Fibroblast of skin of right biceps (primary cell): ENCODE measurements at places on chromosomes 5 and 9.

DNA sequence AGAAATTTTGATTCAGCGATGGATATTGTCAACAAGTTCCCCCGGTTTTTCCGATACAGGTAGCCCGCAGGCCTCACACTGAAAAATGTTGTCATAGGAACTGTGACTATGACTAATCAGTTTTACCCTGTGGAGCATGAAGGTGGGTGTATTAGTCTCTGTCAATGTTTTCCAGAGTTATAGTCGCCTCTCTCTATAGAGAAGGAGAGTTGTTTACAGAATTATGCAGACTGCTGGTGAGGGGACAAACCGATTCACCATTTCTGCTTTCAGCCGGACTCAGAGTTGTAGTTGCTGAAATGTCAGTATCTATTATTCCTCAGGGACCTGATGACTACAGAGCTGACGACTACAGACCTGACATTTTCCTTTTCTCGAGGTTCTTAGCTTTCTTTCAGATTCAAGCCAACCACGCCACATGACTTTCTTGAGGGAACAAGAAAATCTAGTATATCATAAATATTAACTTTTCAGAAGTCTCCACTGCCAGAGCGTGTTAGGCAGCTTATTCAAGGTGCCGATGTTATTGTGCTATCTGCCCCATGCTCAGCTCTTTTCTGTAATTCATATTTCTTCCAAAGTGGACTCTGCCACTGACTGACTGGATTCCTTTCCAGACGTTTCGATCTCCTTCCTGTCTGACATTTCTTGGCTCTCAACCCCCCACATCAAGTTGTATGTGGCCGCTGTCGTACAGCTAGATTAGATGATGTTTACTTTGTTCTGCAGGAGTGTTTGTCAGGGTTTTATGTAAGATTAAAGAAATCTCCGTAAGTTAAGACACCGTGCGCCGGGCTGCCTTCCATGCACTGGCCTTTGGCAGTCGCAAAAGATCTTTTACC, 178.1 kb downstream of the FGF1 start:
- no peak for DNase-seq

GRCh38 chr9:33225319-33226147, 14.4 kb upstream of the SPINK4 start:
- peak; percentile 78 for DNase-seq

- no peak for DNase-seq
These were observed 90.3 kb upstream of the ACO1 start for GRCh38 chr9:32294106-32294505.

DNA sequence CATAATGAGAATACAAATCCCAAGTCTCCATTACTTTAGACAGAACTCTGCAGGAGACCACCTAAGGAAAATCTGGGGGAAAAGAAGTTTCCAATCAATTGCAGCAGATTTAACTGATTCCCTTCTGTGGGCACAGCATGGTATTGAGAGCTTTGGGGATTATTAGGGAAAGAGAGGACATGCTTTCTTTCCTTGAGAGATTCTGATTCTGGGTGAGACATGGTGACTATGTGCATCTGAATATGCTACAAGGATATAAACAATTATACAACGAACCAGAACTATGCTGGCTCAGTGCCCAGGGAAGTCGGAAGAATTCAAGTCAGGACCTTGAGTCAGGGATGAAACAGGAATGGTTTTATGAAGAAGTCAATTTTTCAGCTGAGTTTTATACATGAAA, 183.7 kb downstream of the PDE4D start:
- DNase-seq = peak; percentile 88

GRCh38 chr5:181131514-181131913, 545 bp upstream of the OR2V1 start:
- no peak for DNase-seq

- DNase-seq = peak; percentile 12
These were observed 36.1 kb upstream of the KIF4B start for GRCh38 chr5:154977409-154977808.

- DNase-seq = no peak
These were observed 63.2 kb upstream of the CTXN3 start for GRCh38 chr5:127585661-127586060.

DNA sequence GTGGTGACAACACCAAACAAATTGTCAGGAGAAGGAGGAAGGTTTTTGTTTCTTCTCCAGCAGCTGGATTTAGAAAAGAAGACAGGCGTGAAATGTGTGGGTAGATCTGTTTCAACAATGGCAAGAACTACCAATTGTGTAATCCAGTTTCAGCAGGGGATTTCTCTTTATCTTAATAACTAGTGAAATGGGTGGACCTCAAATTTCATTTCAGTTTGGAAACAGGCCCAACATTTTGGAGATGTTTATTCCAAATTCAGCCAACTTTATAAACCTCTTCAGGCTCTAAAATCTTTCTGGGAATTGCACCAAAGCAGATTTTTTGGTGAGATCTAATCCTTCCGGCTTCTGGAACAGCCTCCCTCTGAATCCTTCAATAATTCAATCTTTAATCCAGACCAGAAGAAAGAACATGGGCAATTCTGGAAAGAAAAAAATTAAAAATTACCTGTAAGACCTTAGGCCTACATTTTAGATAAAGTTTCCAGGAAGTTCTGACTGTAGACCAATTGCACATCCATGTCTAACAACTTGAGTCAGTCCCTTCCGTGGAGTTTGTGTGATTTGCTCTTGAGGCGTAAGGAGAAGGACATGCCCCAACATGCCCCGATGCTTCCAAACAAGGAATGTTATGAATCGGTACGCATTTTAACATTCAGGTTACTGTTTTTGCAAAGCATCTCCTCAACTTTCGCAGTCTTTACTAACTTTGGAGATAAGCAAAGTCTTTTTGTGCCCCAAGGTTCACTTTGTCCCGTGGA, 423.6 kb downstream of the IRX1 start:
- no peak for DNase-seq

DNA sequence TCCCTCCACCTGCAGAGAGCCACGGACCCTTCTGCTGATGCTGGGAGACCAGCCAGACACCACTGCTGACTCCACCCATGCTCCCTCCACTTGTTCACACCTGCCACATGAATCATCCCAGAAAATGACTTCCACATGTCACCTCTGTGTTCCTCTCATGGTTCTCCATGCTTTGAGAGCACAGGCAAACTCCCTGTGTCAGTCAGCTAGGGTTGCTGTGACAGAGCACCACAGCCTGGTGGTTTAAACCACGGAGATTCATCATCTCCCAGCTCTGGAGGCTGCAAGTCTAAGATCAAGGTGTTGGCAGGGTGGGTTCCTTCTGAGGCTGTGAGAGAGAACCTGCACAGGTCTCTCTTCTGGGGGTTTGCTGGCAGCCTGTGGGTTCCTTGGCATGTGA, 381.4 kb downstream of the GADD45G start:
- no peak for DNase-seq

DNA sequence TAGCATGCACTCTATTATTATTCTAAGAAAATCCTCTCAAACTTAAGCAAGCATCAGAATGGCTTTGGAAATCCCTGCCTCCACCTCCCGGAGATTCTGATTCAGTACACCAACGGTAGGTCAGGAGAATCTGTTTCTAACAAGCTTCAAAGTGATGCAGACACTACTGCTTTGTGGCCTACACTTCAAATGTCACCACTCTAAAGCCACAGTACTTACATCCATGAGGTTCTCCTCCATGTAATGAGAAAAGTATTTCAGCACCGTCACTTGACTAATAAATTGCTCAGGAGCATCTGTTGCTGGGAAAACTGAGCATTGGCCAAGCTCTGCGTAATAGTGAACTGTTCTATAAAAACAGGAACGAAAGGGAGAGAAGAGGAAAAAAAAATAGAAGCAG, 4.8 kb downstream of the PLK2 start:
- DNase-seq = peak; percentile 66

- DNase-seq = no peak
These were observed 212.3 kb upstream of the ATP10B start for GRCh38 chr5:161064297-161064696.

- DNase-seq = peak; percentile 67
These were observed 164.8 kb upstream of the OTULINL start for GRCh38 chr5:14416621-14417275.

- DNase-seq = peak; percentile 54
These were observed 10.2 kb downstream of the HAND1 start for GRCh38 chr5:154467655-154468354.

DNA sequence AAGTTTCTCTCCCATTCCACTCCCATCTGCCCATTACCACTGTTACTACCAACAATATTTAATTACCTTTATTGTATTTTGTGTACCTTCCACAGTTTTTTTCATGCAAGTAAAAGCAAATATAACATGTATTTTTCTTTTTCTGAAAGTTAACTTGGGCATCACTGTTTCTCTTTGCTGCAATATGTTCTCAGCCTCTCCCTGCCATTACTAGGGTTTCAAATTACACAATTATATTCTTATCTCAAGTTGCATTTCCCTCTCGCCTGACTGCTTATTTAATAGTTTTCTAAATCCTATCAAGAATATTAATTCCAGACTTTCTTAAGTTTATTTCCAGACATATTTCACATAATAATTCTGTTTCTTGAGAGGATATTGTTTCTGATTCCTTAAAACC, 46.9 kb upstream of the GAS1 start:
- DNase-seq = no peak

GRCh38 chr5:9776525-9776924, 146.4 kb upstream of the TAS2R1 start:
- DNase-seq = peak; percentile 83

- DNase-seq = no peak
These were observed 56.2 kb upstream of the SLC2A8 start for GRCh38 chr9:127340721-127341120.

- no peak for DNase-seq
These were observed 31.6 kb upstream of the GARNL3 start for GRCh38 chr9:127232833-127233549.

DNA sequence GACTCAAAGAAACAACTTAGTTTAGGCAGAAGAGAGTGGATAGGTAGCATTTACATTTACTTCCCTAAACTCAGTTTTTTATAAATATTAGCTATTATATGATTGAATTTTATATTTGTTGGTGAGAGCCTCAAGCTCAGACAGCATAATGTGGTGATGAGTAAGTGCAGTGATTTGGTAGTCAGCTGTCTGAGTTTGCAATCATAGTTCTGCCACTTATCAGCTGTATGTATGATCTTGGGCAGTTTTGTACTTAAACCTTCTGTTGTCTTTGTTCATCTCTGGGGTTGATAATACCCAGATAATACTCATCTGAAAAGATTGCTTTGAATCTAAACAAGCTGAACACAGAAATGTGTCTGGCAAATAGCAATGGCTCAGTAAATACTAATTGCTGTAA, 108.8 kb downstream of the ANXA1 start:
- no peak for DNase-seq

DNA sequence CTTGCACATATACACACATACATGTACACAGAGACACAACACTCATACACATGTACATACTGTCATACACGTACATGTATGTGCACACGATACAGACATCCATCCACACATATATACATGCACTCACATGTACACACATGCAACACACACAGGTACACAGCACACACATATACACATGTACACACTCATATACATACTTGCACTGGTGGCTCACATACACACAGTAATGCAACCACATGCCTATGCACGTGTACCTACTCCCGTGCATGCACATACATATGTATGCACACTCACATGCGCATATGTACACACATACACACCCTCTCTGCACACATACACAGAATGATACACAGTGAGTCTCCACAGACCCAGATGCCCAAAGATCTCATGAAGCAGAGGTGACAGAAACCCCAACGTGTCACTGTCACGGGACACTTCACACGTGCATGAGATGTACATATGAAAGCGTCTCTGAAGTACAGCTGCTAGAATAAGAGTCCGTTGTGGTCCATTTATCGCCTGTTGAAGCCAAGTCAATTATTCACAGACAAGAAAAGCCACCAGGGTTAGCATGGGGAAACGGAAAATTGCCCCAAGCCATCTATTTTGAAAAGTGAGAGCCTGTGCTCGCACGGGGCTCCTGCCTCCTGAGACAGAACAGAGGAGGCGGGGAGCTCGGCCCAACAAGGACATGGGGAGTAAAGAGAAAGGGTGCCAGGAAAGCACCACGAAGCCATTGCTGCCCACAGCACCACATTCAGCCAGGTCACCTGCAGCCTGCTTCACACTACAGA, 24.9 kb downstream of the LPCAT1 start:
- DNase-seq = no peak

- no peak for DNase-seq
These were observed 28.4 kb downstream of the FBXW11 start for GRCh38 chr5:171978016-171978415.

DNA sequence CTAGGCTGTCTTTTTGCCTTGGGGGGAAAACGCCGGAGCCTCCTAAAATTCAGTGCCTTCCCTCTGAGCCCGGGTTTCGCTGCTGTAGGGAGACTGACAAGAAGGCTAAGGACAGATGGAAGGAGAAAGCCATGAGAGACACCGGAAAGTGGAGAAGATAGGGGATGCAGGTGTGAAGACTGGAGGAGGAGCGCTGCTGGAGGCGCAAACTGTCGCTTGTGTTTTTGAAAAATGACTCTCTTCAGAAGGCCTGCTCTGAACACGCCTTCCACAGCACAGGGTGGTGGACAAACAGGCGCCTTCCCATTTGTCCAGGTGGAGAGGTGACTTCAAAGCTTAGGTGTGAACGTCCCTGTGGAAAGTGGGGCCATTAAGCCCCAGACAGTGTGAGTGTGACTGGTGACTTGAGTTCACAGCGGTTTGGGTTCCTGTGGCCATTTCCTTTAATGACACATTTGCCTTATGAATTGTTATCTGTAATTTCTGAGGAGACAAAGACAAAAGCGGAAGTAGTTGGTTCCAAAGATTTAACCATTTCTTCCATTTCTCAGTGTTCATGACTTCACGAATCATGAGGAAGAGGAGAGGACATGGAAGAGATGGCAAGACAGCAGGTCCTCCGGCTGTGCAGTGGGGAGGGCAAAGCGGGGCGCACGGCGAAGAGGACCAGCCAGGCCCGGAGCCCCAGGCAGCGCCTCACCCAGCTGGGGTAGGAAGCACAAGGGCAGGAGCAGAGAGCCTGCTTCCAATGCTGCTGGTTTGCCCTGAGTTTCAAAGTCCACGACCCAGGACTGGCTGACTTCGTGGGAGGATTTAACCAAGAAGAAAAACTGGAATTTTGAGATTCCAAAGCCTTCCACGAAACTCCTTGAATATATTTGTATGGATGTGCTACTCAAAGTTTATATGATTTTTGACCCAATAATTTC, 27.8 kb upstream of the SEMA4D start:
- DNase-seq = no peak

DNA sequence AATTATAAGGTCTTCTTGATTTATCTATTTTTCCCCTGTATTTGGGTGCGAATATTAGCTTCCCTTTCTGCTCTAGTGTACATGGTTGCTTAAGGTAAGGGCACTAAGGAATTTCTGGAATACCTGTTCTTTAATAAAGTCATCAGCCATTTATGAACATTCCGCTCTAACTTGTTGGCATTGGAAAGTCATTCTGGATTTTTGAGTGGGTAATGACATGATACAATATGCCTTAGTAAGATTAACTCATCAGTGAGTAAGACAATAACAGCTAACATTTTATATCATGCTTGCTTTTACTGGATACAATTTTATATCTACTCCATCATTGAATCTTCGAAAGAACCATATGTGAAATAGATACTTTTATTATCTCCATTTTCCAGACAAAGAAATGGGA, 196.1 kb downstream of the ARRDC3 start:
- no peak for DNase-seq
